Panc1 (cell line): ENCODE measurements at places on chromosomes 12 and 14. TPM values are rescaled to one million over a fixed set of nuclear protein-coding genes. Genes with fewer than 3 reads are reported as not detected.

GRCh38 chr14:101469382-101470247, 91.7 kb upstream of the DIO3 start:
- no peak overlapping the region for H3K4me3 ChIP-seq
- H3K27ac ChIP-seq: no peak overlapping the region
- H3K27me3 ChIP-seq: no peaks in the 10 kb centered on the region
- H3K36me3 ChIP-seq: no peaks in the 10 kb centered on the region

GRCh38 chr12:32843528-32844095, 53.0 kb downstream of the PKP2 start:
- no peaks in the 10 kb centered on the region for H3K4me1 ChIP-seq
- no peak overlapping the region for H3K27ac ChIP-seq
- no peaks in the 10 kb centered on the region for H3K36me3 ChIP-seq
- DNase-seq: no peak
- no peak overlapping the region for H3K4me3 ChIP-seq
- peaks cover 4% of the 10 kb centered on the region; the same call in 1 of the 2 replicates for H3K27me3 ChIP-seq

GRCh38 chr14:101248840-101249675, 312.2 kb upstream of the DIO3 start:
- no peak overlapping the region for H3K27ac ChIP-seq
- no peaks in the 10 kb centered on the region for H3K27me3 ChIP-seq
- no peak for DNase-seq

LBHD2 gene
- total RNA-seq: not detected

DNA sequence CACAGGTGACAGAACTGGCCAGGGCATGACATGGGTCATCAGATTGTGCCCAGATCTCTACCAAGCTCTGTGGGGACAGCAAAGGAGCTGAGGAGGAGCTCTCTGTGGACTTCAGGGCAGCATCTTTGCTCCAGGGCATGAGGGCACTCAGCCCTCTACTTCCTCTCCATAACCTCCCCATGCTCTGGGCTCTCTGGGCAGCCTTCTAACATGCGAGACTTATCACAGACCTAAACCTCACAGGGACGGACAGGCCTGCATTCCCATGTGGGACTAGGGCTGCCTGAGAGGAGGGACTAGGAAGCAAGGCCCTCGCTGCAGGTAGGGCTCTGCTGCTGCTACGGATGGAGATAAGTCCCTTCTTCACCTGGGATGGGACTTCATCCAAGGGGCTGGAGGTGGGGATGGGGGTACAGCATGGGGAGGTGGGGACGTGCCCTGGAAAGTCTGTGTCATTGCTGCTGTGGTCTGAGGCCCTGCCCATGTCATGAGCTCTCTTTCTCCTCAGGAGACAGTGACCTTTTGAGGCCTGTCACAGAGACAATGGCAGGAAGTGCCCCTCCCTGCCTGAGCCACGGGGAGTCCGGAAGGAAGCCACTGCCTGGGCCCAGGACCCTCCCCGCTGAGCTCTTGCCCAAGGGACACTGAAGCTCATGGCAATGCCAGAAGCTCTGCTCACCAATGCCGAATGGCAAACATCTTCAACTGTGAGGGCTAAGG, 44.1 kb downstream of the PITPNM2 start:
- H3K36me3 ChIP-seq: no peaks in the 10 kb centered on the region
- H3K4me1 ChIP-seq: peaks cover 15% of the 10 kb centered on the region
- DNase-seq: no peak
- H3K27ac ChIP-seq: no peak overlapping the region

GRCh38 chr14:73472185-73473114, 14.1 kb upstream of the NUMB start:
- no peak overlapping the region for H3K27ac ChIP-seq
- no peaks in the 10 kb centered on the region for H3K27me3 ChIP-seq
- H3K36me3 ChIP-seq: no peaks in the 10 kb centered on the region
- H3K4me3 ChIP-seq: no peak overlapping the region
- DNase-seq: no peak

DNA sequence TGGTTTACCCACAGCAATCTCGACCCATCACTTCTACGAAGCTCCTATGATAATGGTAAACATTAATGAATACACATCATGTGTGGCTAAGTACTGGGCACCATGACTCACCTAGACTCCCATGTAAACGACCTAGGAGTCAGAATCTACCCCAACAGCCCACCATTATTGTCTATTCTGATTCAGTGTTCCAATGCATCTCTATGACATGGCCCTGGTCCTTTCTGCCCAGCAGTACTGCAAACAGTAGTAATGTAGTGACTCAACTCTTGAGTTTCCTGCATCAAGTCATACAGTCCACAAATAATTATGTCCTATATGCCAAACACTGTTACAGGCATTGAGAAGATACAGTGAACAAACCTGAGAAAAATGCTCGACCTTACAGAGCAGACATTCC, 14.6 kb downstream of the GTF2A1 start:
- no peak overlapping the region for H3K27ac ChIP-seq
- H3K4me3 ChIP-seq: no peak overlapping the region
- H3K4me1 ChIP-seq: no peaks in the 10 kb centered on the region

DNA sequence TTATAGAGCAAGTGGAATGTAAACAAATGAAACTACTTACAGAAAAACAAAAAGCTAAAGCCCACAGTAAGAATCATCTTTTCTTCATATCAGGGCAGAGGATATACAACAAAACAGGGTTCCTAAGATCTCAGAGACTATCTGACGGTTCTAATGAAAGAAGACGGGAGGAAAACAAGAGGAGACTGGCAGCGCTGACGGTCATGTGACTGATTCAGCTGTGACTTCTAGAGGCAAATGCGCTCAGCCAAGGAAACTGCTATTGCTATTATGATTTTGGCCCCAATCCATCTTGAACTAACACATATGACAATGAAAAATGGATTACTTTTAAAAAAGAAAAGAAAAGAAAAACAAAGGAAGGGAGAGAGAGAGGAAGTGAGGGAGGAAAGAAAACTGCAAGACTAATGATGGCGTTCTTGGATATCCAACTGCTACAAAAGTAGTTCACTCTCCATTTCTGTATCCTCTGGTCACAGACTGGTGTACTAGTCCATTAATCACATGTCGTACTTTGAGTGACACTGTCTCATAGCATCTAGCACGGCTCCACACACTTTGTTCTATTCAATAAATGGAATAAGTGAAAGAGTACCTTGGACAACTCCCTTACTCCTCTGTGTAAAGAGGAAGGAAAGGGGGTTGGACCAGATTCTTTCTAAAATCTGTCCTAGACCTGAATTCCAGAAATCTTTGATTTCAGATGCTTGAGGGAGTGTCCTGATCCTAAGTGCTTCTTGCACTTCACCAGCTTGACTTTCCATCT, 119.3 kb downstream of the DAD1 start:
- no peak for DNase-seq
- H3K4me1 ChIP-seq: no peaks in the 10 kb centered on the region
- H3K27ac ChIP-seq: no peak overlapping the region
- H3K27me3 ChIP-seq: no peaks in the 10 kb centered on the region; the same call in 1 of the 2 replicates
- no peak overlapping the region for H3K4me3 ChIP-seq
- no peaks in the 10 kb centered on the region for H3K36me3 ChIP-seq

DNA sequence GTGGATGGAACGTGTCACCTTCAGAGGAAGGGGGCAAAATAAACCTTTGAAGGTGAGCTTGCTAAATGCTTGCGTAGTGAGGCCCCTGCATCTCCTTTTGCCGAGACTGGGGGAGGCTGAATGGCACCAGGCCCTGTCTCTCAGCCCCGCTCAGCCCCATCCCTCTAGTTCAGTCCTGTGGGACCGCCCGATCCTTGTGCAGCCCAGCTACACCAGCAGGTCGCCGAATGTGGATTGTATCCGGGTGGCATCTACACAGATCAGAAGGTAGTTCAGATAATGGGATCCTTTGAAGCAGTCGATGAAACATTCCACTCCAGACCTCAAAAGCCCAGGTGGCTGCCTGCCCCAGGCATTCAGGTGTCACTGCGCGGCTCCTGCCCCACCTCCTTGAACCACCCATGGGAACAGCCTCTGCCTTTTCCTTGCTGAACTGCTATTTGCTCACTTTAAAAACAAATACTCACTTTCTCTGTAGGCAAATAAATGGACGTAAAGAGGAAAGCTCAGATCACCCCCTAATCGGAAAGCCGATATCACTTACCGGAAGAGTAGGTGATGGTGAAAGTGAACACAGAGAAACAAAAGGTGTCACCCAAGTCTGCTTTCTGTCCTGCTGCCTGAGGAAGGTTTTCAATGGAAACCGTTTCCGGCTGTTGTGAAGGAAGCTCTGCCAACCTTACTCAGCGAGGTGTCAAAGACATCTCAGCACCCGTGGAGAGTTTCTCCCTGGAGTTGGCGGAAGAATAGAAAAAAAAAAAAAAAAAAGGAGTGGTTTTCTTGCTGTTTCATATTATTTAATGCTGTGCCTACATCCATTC, 100.3 kb upstream of the NCOR2 start:
- peak overlapping the region; percentile 10; the same call in 1 of the 2 replicates for H3K27ac ChIP-seq
- no peak for DNase-seq
- H3K4me3 ChIP-seq: no peak overlapping the region
- H3K27me3 ChIP-seq: no peaks in the 10 kb centered on the region
- H3K36me3 ChIP-seq: no peaks in the 10 kb centered on the region

DNA sequence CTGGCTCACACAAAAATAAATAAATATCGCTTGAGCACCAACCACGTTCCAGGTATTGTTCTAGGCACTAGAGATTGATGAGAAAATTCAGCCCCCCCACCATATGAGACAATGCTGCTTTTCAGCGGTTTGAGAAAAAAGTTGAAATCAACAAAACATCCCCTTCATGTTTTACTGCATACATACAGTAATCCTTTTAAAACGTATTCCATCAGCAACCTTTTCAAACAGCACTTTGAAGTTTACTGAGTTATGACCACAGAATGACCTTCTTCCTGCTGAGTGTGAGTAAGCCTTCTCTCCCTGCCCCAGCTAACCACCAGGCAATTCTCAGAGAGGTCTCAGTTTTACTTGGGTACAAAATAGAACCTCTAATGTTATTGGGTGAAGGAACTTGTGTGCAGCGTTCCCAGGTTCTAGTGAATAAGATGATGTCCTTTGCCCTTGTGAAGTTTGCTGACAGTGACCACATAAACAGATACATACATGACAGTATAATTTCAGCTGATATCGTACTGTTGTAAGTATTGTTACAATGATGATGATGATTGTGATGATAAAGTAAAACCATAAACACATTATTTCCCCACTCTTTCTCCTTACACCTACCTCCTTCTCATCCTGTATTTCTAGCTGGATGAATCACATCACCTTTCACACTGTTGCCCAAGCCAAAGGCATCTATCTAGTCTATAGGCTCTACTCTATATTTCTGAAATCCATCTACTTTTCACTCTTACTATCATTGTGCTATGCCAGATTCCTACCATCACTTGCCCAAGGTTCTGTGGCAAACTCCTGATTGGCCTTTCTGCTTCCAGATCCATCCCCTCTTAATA, 124.4 kb upstream of the KRR1 start:
- no peak for DNase-seq
- no peaks in the 10 kb centered on the region for H3K27me3 ChIP-seq
- H3K4me3 ChIP-seq: no peak overlapping the region
- H3K4me1 ChIP-seq: peaks cover 26% of the 10 kb centered on the region

CFAP251 gene
- total RNA-seq: 4.2 TPM

GRCh38 chr14:100898465-100898864, 5.1 kb downstream of the RTL1 start:
- no peaks in the 10 kb centered on the region for H3K4me1 ChIP-seq
- DNase-seq: no peak
- no peak overlapping the region for H3K4me3 ChIP-seq
- no peak overlapping the region for H3K27ac ChIP-seq

DNA sequence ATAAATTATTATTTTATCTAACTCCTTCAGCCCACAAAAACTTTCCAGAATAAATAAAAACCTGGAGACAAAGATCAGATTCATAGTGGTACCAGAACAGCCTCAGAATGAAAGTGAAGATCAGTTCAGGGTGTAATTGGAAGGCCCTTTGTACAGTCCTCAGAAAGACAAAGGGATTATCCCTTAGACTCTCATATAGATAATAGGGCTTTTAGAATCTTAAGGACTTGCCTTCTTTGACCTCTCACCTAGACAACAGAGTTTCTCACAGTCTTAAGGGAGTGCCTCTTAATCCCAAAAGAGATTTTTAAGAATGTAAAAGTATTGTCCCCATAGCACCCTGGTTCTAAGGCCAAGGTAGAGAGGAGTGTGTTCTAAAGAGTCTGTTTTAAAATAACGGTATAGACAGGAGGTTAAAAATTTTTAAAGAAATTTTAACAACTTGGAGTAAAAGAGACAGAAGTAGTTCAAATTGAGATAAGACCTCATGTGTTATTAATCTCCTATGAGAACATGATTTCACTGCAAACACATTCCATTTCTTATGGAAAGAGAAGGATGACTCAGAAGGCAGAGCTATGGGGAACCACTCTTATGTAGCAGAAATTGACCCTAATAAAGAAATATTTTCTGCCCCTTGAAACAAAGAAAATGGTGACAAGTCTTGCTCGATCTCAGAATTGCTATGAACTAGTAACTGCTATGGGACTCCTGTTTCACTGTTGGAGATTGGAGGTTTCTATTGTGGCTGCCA, 24.2 kb upstream of the NOVA1 start:
- H3K4me1 ChIP-seq: no peaks in the 10 kb centered on the region
- H3K27ac ChIP-seq: no peak overlapping the region
- DNase-seq: no peak
- no peaks in the 10 kb centered on the region for H3K36me3 ChIP-seq

- H3K36me3 ChIP-seq: no peaks in the 10 kb centered on the region
- H3K27ac ChIP-seq: no peak overlapping the region
- H3K4me1 ChIP-seq: no peaks in the 10 kb centered on the region
- H3K27me3 ChIP-seq: no peaks in the 10 kb centered on the region
- no peak overlapping the region for H3K4me3 ChIP-seq
- DNase-seq: no peak
Measured at GRCh38 chr12:97476255-97476654, 13.7 kb downstream of the RMST start.

MTRFR gene
- 21.5 TPM for total RNA-seq

DNA sequence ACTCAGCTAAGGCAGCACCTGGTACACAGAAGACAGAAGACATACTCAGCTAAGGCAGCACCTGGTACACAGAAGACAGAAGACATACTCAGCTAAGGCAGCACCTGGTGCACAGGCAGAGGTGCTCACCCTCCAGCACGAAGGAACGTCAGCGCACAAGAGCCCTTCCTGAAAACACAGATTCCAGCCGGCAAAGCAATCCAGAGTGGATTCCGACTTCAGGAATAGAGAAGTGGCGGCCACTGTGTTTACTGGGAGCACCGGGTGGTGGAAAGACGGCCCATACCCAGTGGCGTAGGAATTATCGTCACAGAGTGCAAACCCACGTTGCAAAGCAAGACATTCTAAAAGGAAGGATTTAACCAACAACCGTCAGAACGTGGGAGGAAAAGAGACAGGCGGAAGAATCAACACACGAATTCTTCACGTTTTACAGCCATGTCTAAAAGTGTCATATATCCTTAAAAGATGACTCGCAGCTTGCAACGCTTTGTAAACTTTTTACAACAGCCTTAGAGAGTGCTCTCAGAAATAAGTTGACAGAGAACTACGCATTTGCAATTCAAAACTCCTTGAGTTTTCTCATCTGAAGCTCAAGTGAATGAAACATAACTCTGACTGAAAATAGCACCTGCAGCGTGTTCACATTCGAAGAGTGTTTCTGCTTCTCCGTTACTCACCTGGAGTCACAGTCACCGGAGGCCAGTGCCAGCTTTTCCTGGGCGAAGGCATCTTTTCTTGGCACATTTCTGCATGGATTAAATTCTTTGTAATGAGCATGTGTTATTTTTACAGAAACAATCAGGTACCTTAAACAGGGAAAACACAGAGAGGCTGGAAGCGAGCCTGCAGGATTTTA, 55.8 kb upstream of the GALNT9 start:
- DNase-seq: no peak
- H3K4me3 ChIP-seq: no peak overlapping the region
- no peaks in the 10 kb centered on the region for H3K36me3 ChIP-seq

PIWIL1 gene
- total RNA-seq: not detected

LETMD1 gene
- 47.9 TPM for total RNA-seq

- no peaks in the 10 kb centered on the region for H3K36me3 ChIP-seq
- H3K27ac ChIP-seq: no peak overlapping the region
- no peak overlapping the region for H3K4me3 ChIP-seq
- no peak for DNase-seq
- H3K4me1 ChIP-seq: no peaks in the 10 kb centered on the region
Measured at GRCh38 chr12:4569261-4569660, 7.3 kb downstream of the DYRK4 start.
